Uterus (tissue), 4 donors: ENCODE measurements at places on chromosomes 11 and 22. TPM values are rescaled to one million over a fixed set of nuclear protein-coding genes. Genes with fewer than 3 reads are reported as not detected.

RIMBP3C gene
- total RNA-seq: not detected

MRPL16 gene
- 37.7 TPM for total RNA-seq

GRCh38 chr11:134560066-134560465 is 148.0 kb upstream of the B3GAT1 start:
- no peaks in the 10 kb centered on the region for H3K4me1 ChIP-seq
- no peaks in the 10 kb centered on the region for H3K27me3 ChIP-seq
- DNase-seq: no peak
- H3K4me3 ChIP-seq: no peak overlapping the region

- H3K4me1 ChIP-seq: peaks cover 19% of the 10 kb centered on the region
- no peaks in the 10 kb centered on the region for H3K27me3 ChIP-seq
- no peaks in the 10 kb centered on the region for H3K36me3 ChIP-seq
- DNase-seq: peak; percentile 33
- no peak overlapping the region for H3K27ac ChIP-seq
Observed at GRCh38 chr11:27215471-27216269, 147.3 kb downstream of the CCDC34 start.

GRCh38 chr11:110712659-110713448 is 617 bp upstream of the ARHGAP20 start:
- H3K36me3 ChIP-seq: no peaks in the 10 kb centered on the region
- peak; percentile 17 for DNase-seq
- H3K27me3 ChIP-seq: no peaks in the 10 kb centered on the region
- H3K4me3 ChIP-seq: peak overlapping the region; percentile 54
- no peaks in the 10 kb centered on the region for H3K4me1 ChIP-seq

- H3K27ac ChIP-seq: no peak overlapping the region
- no peaks in the 10 kb centered on the region for H3K27me3 ChIP-seq
- no peak for DNase-seq
- no peaks in the 10 kb centered on the region for H3K4me1 ChIP-seq
Observed at GRCh38 chr22:20061481-20061861, 18.6 kb upstream of the DGCR8 start.

DNA sequence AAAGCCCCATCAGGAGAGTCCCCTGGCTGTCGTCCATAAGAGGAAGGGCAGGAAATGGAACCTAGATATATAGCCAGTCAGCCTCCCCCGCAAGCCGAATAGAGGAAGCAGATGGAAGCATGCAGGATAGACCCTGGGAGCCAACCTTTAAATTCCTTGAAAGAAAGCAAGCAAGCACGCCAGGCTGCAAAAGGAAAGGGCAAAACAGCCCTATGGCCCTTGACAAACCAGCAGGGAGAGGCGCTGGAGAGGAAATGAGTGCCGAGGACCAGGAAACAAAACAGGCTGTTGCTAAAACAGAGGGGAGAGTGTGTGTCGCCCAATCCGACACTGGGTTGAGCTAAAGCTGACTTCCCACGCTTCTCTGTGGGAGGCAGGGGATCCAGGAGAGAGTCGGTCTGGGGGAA is 203.5 kb upstream of the MTNR1B start:
- peak overlapping the region; percentile 39 for H3K27ac ChIP-seq
- no peaks in the 10 kb centered on the region for H3K36me3 ChIP-seq
- H3K4me3 ChIP-seq: no peak overlapping the region
- no peaks in the 10 kb centered on the region for H3K27me3 ChIP-seq
